Cardiac fibroblast (primary cell): ENCODE measurements at places on chromosomes 2 and 18.

DNA sequence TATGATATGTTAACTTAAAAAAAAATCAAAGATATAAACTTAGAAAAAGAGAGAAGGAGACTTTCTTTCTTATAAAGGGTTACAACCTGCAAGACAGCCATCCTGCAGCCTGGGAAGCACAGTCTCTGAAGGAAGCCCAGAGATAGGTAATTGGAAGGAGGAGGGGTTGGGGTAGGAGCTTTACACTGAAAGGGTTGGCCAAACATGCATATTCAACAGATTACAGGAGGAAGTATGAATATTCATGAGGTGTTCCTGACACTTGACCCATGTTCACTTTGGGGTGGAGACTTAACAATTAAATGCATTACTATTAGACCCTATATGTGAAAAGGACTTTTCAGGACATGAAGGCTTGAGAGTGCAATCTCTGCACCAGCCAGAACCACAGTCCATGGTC lies 71.7 kb upstream of the CDH2 start:
- no peak for DNase-seq

DNA sequence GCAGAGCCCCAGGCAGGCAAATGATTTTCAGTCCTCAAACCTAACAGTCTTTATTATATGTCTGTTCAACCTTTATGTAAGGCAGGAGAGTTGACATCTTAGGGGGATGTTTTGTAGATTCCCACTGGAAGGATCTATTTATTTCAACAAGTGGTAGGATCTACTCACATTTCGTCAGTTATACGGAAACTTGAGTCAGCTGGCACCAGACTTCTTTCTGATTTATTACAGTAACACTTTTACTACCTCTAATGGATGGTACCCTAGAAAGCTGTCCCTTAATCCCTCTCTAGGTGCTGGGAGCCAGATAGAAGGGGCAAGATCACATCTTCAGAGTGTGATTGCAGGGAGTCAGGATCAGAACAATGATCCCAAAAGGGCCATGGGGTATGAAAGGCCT lies 2.1 kb upstream of the RPL31 start:
- DNase-seq: no peak

GRCh38 chr2:38268001-38268400 lies 109.1 kb downstream of the ATL2 start:
- no peak for DNase-seq

DNA sequence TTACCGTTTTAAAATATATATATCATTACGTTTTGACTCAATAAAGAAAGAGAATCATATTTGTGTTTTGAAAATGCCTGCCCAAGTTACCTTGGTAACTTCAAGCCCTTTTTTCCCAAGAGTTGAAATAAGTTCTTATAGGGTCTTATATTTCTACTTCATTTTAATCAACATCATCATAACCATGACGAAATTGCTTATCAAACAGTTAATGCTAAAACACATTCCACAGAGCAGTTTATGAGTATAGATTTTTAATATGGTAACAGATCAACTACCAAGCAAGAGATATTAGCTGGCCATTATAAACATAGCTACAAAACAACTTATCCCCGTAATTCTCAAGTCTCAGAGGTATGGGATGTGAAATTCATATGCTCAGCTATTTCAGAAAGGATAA lies 197.9 kb upstream of the LRRTM4 start:
- no peak for DNase-seq

DNA sequence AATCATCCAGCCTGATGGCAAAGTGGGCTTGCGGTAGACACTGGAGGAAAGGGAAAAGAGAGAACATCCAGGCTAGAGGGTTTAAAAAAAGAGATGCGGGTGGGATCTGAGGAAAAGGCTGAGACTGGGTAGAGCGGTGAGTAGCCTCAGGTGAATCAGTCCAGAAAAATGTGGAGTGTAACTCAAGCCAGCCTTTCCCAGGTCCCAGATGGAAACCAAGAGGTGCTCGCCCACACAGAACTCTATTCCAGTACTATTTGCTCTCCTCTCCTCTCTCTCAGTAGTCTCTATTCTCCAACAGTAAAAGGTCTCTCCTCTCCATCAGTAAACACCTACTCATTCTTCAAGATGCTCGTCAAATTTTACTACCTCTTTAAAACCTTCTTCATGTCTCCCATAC lies 38.3 kb upstream of the NRP2 start:
- peak; percentile 24 for DNase-seq

- no peak for DNase-seq
These were observed 31.8 kb downstream of the C1D start for GRCh38 chr2:68031043-68031442.

DNA sequence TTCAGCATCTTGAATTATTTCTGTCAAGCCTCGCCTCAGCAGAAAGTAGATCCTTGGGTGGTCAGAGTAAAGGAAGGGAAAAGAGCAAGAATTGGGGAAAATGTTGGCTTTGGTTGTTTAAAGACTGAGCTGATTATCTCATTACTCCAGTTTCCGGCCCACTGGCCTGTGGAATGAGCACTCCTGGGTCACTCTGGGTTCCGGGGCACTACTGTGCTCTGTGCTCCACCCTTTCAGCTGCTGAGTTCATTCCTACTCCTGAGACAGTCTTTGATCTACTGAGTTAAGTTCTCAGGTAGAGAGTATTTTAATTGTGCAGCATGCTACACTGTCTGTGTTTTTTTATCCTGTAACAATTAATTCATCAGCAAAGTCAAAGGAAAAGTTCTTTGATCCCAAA lies 427.7 kb downstream of the CDH2 start:
- DNase-seq: no peak

DNA sequence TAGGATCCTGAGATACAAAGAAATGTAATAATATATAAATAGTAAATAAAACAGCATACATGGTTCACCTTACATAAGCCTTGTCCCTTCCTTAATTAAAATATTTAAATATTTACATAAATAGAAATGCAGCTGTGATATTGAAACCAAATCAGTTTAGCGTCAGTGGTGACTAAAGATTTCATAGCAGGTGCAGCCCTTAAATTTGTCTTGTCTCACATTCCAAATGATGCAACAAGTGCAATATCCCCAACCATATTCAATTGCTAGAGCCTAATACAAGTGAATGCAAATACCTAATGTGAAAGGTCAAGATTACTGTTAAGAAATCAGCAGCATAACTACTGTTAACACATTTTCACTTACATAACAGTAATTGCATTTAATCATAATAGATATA lies 539.5 kb downstream of the NYAP2 start:
- no peak for DNase-seq

DNA sequence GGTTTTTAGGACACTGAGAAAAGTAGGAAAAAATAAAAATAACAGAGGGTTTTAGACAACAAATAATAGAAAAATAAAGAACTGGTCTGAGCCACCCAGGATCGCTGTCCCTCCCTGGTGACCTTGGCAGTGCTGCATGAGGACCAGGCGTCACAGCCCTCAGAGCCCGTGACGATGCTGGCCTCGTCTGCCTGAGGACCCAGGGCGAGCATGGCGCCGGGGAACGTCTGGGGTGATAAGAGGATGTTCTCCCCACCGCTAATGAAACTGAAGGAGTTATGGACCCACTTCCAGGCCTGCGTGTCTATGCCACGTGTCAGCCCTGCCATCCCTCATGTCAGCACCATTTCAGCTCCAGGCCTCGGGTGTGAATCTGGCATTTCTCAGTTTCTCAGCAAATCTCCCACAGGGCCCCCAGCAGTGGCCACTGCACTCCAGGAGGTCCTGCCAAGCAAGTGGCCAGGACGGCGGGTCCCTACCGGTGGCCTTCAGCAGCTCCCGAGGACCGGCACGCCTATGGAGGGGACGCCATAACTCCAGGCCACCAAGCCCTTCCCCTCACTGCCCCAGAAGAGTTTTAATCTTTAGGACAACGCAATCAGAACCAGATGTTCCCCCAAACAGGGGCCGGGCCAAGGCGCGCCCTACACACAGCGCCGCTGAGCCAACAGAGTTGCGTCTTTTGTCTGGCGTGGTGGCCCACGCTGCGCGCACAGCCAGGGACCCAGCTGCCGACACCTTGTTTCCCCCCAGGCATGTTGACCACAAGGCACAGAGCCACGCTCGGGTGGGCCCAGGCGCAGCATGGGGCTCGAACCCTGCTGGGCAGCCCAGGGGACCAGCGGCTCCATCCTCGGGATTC lies 179.7 kb downstream of the TWIST2 start:
- no peak for DNase-seq

- DNase-seq: no peak
These were observed 1.4 kb downstream of the C2orf72 start for GRCh38 chr2:231038483-231039293.

DNA sequence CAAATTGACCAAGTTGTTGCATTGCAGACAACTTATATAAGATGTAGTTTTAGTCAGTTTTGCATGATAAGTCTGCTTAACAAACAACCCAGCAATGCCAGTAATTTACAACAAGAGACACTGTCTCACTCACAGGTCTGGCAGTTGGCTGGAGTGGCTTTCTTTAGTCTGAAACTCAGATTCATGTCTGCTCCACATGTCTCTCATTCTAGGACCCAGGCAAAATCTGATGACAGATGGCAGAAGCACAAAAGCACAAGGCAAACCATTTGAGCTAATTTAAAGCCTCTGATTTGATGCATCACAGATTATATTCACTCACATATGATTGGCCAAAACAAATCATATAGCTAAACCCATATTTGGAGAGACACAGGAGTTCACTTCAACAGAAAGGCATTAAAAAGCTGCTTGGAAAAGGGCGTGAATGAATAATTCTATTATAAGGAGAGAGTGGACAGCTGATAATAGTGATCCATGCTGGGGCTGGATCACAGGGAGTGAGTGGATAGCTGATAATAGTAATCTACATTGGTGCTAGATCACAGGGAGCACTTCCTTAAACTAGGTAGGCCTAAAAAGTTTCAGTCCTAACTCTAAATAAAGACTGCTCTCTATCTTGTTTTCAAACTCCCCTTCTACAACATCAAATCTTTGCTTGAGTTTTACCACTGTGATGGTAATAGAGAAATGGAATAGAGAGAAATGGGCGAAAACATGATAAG lies 593.2 kb upstream of the ZNF804A start:
- no peak for DNase-seq

GRCh38 chr2:191710411-191710900 lies 32.5 kb downstream of the NABP1 start:
- DNase-seq: peak; percentile 61

GRCh38 chr2:1731447-1731962 lies 12.8 kb downstream of the PXDN start:
- peak; percentile 93 for DNase-seq

- DNase-seq: no peak
These were observed 131.9 kb upstream of the EML6 start for GRCh38 chr2:54591551-54591950.

GRCh38 chr18:70366174-70366573 lies 77.3 kb downstream of the SOCS6 start:
- no peak for DNase-seq

- DNase-seq: no peak
These were observed 49.4 kb upstream of the TGFA start for GRCh38 chr2:70603066-70603465.

GRCh38 chr18:46341986-46342525 lies 237.9 kb downstream of the HAUS1 start:
- DNase-seq: no peak

- peak; percentile 56 for DNase-seq
These were observed 995 bp downstream of the TMEM127 start for GRCh38 chr2:96264656-96265348.

GRCh38 chr2:203619267-203619878 lies 84.3 kb upstream of the RAPH1 start:
- no peak for DNase-seq

DNA sequence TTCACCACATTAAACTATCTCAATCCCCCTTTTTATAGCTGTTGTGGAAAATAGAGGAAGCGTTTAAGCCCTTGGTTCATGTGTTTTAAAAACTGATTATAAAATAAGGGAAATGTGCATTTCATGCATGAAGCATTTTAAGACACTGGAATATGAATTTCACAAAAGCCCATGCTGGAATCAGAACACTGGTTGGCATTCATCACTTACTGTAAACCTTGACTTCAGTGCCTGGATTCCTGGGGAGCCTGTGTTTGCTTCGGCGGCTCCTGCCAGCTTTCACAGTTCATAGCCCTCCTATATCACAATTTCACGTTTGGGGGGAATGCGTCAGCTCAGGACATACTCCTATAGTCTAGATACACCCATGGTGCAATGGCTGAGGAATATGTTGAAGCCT lies 336.9 kb downstream of the INSIG2 start:
- DNase-seq: no peak

GRCh38 chr2:217873371-217873770 lies 129.4 kb downstream of the TNS1 start:
- no peak for DNase-seq

DNA sequence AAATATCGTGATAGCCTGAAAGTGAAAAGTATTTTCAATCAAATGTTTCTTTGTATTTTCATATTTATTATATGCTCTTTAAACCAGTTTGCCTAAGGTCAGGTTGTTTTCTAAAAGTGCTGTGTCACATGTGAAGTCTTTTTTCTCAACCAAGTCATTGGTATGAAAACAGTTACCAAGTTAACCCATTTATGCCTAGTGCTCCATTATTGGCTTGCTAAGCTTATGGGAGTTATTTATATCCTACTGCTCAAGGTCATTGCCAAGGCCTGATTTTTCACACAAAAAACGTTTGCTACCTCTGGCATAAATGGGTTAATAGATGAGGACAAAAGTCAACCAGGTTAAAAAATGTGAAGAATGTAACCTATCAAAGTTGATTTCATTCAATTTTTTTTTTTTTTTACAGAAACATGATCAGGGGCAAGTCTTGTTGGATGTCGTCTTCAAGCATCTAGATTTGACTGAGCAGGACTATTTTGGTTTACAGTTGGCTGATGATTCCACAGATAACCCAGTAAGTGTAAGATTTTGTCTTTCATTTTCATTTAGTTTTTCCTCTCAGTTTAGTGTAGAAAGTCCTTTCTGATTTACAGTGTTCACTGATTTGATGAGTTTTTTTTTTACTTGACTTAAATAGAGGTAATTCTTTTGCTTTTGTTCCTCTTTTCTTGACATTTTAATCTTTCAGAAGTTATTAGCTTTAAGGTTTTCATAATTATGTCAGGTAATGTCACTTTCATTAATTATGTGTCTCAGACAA lies 102.6 kb downstream of the PTPN4 start:
- no peak for DNase-seq

DNA sequence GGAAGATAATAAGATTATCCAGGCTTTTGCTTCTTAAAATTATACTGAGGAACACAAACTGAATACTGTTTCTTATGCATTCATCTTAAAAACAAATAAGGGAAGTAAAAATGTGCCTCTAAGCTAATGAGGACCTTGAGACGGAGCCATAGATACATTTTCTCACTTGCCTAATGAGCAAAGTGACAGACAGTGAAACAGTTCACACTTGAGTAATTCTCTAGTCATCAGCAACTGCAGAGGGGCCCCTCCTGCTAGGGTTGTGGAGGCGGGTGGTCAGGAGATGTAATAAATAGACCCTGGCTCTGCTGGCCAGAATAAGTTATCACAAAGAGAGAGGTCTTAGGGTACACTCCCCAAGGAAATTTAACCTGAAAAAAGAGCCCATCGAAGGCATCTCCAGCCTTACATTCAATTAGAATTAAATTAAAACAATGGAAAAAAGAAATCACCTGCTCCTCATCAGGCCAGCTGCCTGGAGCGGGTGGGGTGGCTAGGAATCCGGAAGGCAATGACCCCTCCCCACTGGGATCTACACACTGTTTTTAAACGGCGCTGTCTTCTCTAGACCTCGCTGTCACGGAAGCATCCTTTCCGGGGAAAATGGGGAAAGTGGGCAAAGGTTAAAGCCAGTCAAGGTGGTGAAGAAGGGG lies 32.6 kb upstream of the INSIG2 start:
- DNase-seq: no peak

- peak; percentile 33 for DNase-seq
These were observed 284.1 kb downstream of the TRIB2 start for GRCh38 chr2:13000664-13001363.

- DNase-seq: no peak
These were observed 319.1 kb downstream of the AGPS start for GRCh38 chr2:177711483-177712265.
